Left kidney (tissue), 8 donors: ENCODE measurements at places on chromosomes 13 and 19.

- DNase-seq, result no peak
Observed at GRCh38 chr13:85853161-85853894, 54.1 kb upstream of the SLITRK6 start.

- DNase-seq, result no peak
Observed at GRCh38 chr19:55258476-55258827, 365 bp downstream of the PPP6R1 start.

DNA sequence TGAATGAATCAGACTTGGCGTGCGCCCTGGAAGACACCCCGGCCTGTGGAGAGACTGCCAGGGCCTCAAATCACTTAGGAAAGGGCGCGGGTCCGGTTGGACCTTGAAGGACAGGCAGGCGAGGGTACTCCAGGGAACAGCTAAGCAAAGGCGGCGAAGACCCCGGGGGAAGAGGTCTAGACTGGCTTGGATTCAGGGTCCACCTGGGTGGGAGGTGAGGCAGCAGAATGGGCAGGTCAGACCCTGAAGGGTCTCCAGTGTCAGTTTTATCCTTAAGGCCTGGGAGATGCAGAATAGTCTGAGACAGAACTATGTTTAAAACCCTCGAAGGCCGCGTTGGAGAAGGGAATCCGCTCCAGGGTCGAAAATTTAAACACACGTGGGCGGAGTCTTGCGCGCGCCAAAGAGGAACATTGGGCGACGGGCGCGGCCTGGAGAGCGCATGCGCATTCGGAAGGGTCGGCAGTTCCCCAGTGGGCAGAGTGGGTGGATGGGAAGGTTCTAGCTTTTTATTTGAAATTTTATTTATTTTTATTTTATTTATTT is 567 bp upstream of the SMG9 start:
- peak; percentile 78 for DNase-seq

DNA sequence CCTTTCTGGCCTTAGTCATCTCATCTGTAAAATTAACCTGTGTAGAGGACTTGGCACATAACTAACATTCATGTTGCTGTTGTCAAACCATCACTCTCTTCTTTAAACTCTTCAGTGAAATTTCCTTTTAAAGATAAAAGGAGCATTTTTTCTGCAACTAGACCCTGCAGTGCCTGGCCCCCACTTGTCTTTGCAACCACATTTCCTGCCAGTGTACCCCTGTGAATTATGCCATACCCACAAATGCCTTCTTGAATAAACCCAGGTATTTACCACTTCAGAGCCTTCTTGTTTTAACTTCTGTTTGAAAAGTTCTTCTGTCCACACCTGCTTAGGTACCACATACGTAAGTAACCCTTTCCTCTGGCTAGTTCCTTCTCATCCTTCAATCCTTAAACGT is 118.8 kb downstream of the CDK8 start:
- DNase-seq, result no peak

DNA sequence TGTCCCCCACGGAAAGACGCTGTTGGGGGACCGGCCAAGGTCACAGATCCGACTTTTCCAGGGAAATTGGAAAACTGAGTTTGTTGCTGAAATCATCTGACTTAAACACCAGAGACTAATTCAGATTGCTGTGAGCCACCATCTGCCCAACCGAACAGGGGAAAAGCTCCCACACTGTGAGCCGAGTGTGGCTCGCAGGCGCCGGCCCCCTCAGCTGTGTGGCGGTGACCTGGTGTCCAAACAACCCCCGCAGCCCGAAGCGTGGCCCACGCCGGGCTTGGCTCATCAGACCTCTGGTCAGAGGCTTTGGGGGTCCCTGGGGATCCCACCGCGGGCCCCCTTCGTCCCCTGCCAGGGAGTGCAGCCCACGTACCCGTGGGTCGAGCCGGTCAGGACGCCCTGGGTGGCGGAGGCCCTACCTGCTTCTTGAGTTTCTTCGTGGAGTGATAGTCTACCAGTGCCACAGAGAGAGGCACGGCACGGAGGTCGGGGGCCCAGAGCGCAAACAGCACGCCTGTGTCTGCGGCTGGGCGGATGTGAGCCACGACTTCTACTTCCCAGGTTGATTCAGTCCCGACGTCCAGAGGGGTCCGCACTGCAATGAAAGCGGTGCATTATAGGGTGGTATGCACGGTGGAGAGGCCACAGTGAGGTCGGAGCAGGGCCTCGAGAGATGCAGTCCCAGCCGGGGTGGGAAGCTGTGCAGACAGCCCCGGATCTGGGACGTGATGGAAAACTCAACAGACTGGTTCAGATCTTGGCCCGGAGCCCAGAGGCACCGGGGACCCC is 40.7 kb downstream of the GAS6 start:
- no peak for DNase-seq

DNA sequence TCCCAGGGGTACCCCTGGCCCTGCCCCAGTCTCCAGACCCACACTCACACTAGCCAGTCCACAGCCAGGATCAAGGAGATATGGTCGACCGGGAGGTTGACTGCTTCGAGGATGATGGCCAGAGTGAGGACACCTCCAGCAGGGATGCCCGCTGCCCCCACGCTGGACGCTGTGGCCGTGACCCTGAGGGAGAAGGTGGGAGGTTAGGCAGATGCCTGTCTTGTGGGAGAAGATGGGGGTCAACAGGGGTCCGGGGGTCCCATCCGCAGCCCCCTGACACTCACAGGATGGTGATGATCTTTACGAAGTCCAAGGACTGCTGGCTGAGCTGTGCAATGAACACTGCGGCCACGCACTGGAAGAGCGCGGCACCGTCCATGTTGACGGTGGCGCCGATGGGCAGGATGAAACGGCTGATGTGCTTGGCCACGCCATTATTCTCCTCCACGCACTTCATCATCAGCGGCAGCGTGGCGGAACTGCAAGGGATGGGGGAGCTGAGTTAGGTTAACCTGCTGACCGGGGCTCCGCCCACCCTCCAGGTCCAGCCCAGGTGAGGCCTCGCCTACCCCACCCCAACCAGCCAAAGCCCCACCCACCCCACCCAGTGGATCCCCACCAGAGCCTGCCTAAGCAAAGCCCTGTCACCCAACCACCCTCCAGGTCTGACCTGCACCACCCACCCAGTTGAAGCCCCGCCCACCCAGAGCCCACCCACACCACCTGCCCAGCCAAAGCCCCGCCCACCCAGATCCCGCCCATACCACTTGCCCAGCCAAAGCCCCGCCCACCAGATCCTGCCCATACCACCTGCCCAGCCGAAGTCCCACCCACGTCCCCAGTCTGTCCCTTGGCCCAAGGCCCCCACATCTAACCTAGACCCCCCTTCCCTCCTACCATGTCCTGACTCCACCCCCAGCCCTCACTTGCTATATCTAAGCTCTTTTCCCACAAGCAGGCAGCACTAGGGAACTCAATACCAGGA is 11.2 kb downstream of the SLC1A5 start:
- no peak for DNase-seq

DNA sequence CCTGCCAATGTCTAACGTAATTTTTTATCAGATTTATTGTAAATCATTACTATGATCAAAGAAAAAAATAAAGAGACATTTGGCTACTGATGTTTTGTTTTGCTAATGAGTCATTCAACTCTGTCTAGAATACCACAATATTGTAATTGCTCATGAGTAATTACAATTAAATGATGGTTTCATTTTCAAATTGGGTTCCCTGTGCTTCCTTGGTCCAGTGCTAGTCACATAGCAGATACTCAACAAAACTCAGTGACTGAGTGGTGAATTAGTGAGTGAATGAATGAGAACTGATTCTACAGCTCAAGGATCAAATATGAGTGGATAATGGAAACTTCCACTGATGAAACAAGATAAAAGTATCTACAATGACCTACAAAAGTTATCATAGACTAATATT is 304.7 kb downstream of the POU4F1 start:
- DNase-seq, result no peak

DNA sequence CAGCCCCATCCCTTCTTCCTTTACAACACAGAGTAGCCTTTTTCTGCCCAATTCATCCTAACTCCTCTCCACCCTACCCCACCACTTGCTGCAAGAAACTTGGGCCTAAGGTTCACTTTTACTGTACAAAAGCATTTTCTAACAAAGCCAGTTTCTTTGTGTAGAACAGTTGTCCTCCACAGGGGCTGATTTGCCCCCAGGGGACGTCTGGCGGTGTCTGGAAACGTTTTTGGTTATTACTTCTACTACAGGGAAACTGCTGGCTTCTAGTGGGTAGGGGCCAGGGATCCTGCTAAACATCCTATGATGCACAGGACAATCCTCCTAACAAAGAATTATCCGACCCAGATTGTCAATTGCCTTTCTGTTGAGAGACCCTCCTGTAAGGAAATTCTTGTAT is 7.3 kb upstream of the LMO7 start:
- DNase-seq, result no peak

DNA sequence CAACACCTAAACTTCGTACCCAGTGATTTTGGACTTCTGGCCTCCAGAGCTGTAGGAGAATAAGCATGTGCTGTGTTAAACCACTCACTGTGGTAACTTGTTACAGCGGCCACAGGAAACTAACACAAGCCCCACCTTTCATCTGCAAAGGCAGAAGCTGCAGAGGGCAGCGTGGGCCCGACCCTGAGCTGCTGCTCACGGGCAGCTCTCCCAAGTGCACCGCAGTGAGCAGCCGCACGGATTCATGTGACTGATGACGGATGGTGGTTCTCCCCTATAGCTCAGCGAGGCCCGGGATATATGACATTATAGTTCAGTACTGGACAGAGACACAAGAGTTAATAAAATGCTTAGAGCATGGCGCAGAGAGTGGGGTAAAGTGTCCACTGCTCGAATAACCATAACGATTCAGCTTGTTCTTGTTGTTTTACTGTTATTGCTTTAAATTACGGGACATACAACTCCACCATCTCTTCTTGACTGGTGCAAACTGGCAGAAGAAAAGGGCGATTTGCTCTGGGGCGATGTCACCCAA is 21.9 kb downstream of the VRK3 start:
- DNase-seq, result no peak
